Activated CD4-positive, alpha-beta memory T cell treated with anti-CD3 and anti-CD28 coated beads, Interleukin-2, amount 10 ng/mL, durations not matched to agents 7 days and 5 days (primary cell): ENCODE measurements at places on chromosomes 11 and 22. TPM values are rescaled to one million over a fixed set of nuclear protein-coding genes. Genes with fewer than 3 reads are reported as not detected.

Gene APOBEC3C
- total RNA-seq = 146 TPM

Gene MS4A2
- total RNA-seq = not detected

Gene CYB5R2
- total RNA-seq = 1.8 TPM

Gene TSSK2
- not detected for total RNA-seq

Gene MCAT
- 8.5 TPM for total RNA-seq

Gene RBFOX2
- total RNA-seq = 0.83 TPM

Gene ISX
- not detected for total RNA-seq

DNA sequence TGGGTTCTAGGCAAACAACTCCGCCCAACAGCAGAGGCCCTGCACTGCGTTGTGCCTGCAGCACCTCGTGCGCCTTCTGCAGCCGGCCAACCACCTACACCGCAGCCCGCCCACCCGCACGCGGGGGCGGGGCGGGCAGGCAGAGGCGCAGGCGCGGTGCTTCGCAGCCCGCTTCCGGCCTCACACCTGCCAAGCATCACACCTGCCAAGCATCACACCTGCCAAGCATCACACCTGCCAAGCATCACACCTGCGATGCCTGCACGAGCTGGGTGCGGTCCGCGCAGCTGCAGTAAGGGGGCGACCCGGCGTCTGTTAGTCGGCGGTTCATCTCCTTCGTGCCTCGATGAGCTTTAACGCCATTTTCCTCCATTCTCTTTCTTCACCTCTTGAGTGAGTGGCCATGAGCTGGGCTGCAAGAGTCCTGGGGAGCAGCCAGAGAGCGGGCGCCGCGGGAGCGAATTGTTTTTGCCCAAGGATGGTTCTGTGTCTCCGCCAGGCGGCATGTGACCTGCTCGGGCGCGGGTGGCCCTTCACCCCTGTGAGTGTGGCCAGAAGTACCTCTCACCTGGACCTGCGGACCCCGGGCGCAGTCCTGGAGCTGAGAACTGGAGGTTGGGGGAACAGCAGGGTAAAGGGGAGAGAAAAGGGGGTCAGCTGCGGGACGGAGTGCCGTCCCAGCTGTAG lies at the start of gene LDHAL6A:
Gene LDHAL6A (plus strand): TSS at position 171 of the 687 bp plus-strand sequence. CDS start 825 bp downstream, outside the sequence.
- peaks cover 23% of the 10 kb centered on the region for H3K4me1 ChIP-seq
- H3K36me3 ChIP-seq = no peaks in the 10 kb centered on the region
- no peak for DNase-seq
- H3K27me3 ChIP-seq = peaks cover 5% of the 10 kb centered on the region
- H3K4me3 ChIP-seq = no peak within 1 kb of the TSS
- no peak within 1 kb of the TSS for H3K27ac ChIP-seq

GRCh38 chr11:134607963-134608750 lies 196.1 kb upstream of the B3GAT1 start:
- peaks cover 10% of the 10 kb centered on the region for H3K27me3 ChIP-seq
- H3K27ac ChIP-seq = no peak overlapping the region
- H3K4me3 ChIP-seq = no peak overlapping the region
- DNase-seq = no peak
- no peaks in the 10 kb centered on the region for H3K36me3 ChIP-seq

DNA sequence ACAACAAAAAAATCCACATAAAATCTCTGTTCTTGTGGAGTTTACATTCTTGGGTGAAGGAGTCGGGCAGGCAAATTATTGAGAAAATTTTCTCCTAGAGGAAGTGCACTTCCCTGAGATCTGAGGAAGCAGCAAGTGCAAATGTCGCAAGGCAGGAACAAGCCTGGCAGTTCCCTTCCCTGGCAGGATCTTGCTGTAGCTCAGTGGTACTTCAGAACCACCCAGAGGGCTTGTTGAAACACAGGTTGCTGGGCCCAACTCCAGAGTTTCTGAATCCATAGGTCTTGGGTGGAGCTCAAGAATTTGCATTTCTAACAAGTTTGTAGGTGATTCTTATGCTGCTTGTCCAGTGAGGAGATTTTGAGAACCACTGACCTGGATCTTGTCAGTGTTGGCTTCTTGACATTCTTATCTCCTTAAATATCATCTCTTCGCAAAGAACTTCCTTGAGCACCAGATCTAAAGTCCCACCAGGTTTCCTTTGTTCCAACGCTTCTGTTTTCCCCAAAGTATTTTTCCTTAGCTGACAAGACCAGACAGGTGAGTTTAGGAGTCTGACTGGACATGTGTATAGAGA lies 9.6 kb downstream of the QSER1 start:
- H3K36me3 ChIP-seq = peaks cover 4% of the 10 kb centered on the region
- H3K4me3 ChIP-seq = no peak overlapping the region
- DNase-seq = no peak
- no peaks in the 10 kb centered on the region for H3K27me3 ChIP-seq
- H3K27ac ChIP-seq = no peak overlapping the region
- H3K4me1 ChIP-seq = peaks cover 24% of the 10 kb centered on the region

DNA sequence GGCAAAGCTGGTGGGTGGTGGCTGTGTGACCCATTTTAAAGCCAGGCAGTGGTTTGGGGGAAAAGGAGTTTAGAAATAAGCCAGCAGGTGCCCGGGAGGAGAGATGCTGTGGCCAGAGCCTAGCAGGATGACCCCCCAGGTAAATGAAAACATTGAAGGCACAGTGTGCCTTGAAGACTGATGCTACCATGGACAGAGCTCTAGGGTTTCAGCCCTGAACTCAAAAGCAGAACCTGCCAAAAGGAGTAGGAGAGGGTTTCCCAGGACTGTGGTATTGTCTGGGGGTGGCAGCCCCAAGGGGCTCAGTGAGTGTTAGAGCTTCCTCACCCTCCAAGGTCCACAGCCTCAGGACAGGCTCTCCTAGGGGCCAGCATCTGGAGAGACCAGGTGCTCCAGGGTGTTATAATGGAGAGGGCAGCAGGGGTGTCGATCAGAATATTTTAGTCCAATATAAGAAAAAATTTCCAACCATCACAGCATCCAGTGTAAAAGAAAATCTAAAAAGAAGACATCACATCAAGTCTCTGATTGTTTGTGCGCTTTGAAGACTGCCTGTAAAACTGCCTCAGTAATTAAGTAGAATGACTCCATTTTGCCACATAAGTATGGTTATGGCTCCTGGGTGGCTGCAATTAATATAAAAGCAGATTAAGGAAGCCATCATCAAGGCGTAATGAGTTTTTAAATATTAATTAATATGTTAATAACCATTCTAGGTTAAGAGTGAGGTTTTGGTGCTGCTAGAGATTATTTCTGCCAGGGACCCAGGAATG lies 88.6 kb upstream of the LMO1 start:
- H3K4me1 ChIP-seq = no peaks in the 10 kb centered on the region
- DNase-seq = no peak
- peaks cover 14% of the 10 kb centered on the region for H3K27me3 ChIP-seq
- no peak overlapping the region for H3K27ac ChIP-seq
- no peak overlapping the region for H3K4me3 ChIP-seq

- no peak for DNase-seq
- no peak overlapping the region for H3K27ac ChIP-seq
- peaks cover 18% of the 10 kb centered on the region for H3K36me3 ChIP-seq
- H3K27me3 ChIP-seq = no peaks in the 10 kb centered on the region
- peaks cover 2% of the 10 kb centered on the region for H3K4me1 ChIP-seq
These were observed 13.7 kb downstream of the CYB561A3 start for GRCh38 chr11:61347916-61348461.

- H3K27ac ChIP-seq = no peak overlapping the region
- H3K36me3 ChIP-seq = peaks cover 35% of the 10 kb centered on the region
- peaks cover 57% of the 10 kb centered on the region for H3K4me1 ChIP-seq
- no peak for DNase-seq
- no peaks in the 10 kb centered on the region for H3K27me3 ChIP-seq
These were observed 67.6 kb upstream of the CYP2D6 start for GRCh38 chr22:42198226-42198625.

GRCh38 chr11:2434008-2434407 lies 10.3 kb downstream of the TRPM5 start:
- H3K27me3 ChIP-seq = no peaks in the 10 kb centered on the region
- no peak overlapping the region for H3K4me3 ChIP-seq
- no peaks in the 10 kb centered on the region for H3K36me3 ChIP-seq
- H3K27ac ChIP-seq = no peak overlapping the region

GRCh38 chr11:111762981-111763643 lies 3.1 kb downstream of the PPP2R1B start:
- H3K27ac ChIP-seq = peak overlapping the region; percentile 1
- H3K4me3 ChIP-seq = no peak overlapping the region
- H3K4me1 ChIP-seq = peaks cover 37% of the 10 kb centered on the region
- H3K27me3 ChIP-seq = no peaks in the 10 kb centered on the region
- no peak for DNase-seq

DNA sequence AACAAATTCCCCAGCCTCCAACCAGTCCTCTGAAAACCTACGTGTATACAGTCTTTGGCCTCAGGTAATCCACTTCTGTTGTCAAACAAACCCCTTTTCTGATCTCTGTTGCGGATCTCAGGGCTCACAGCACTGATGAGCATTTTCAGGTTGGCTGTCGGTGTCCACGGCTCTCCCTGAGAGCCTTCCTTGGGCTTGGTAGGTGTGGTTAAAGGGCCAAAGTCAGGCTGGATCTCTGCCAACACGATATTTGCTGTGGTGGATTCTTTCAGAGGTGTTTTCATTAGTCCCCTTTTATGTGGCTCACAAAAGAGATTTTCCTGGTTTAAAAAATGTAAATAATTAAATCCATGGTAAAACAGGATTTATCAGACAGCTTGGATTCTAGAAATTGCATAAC lies 2.9 kb downstream of the E2F8 start:
- no peaks in the 10 kb centered on the region for H3K27me3 ChIP-seq
- DNase-seq = no peak
- no peak overlapping the region for H3K4me3 ChIP-seq
- no peak overlapping the region for H3K27ac ChIP-seq
- peaks cover 63% of the 10 kb centered on the region for H3K36me3 ChIP-seq

GRCh38 chr11:73308961-73309919 lies 1.2 kb downstream of the ARHGEF17 start:
- H3K27me3 ChIP-seq = peaks cover 40% of the 10 kb centered on the region
- no peaks in the 10 kb centered on the region for H3K36me3 ChIP-seq
- H3K4me3 ChIP-seq = no peak overlapping the region
- no peak for DNase-seq
- H3K27ac ChIP-seq = no peak overlapping the region

- H3K4me3 ChIP-seq = no peak overlapping the region
- DNase-seq = no peak
- no peaks in the 10 kb centered on the region for H3K36me3 ChIP-seq
- peaks cover 3% of the 10 kb centered on the region for H3K4me1 ChIP-seq
- H3K27ac ChIP-seq = no peak overlapping the region
- peaks cover 1% of the 10 kb centered on the region for H3K27me3 ChIP-seq
These were observed 19.3 kb downstream of the STARD10 start for GRCh38 chr11:72774499-72774898.

- no peaks in the 10 kb centered on the region for H3K36me3 ChIP-seq
- no peak overlapping the region for H3K27ac ChIP-seq
- no peak for DNase-seq
- no peaks in the 10 kb centered on the region for H3K4me1 ChIP-seq
- H3K27me3 ChIP-seq = no peaks in the 10 kb centered on the region
- no peak overlapping the region for H3K4me3 ChIP-seq
These were observed 900.0 kb downstream of the LUZP2 start for GRCh38 chr11:25396847-25397246.

DNA sequence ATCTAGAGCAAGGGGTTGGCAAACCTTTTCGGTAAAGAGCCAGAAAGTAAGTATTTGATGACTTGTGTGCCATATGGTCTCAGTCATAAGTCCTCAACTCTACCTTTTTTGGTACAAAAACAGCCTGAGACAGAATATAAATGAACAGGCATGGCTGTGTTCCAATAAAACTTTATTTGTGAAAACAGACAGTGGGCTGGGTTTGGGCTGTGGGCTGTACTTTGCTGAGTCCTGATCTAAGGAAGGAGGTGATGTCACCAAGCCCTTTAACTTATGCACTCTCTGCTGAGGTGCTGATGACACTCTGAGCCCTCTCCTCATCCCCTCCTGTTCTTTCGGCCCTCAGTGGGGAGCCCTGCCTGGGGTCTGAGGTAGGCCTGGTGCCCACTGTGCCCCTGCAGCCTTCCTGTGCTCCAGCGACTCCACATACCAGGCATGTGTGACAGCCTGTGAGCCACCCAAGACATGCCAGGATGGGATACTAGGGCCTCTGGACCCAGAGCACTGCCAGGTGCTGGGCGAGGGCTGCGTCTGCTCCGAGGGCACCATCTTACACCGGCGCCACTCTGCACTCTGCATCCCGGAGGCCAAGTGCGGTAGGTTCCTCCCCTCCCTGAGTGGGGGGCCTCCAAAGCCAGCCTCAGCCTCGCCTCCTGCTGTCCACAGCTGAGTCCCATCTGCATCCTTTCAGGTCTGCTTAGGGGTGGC lies 85.9 kb upstream of the MYOD1 start:
- no peaks in the 10 kb centered on the region for H3K36me3 ChIP-seq
- no peak overlapping the region for H3K27ac ChIP-seq
- H3K27me3 ChIP-seq = peaks cover 10% of the 10 kb centered on the region
- H3K4me1 ChIP-seq = no peaks in the 10 kb centered on the region

DNA sequence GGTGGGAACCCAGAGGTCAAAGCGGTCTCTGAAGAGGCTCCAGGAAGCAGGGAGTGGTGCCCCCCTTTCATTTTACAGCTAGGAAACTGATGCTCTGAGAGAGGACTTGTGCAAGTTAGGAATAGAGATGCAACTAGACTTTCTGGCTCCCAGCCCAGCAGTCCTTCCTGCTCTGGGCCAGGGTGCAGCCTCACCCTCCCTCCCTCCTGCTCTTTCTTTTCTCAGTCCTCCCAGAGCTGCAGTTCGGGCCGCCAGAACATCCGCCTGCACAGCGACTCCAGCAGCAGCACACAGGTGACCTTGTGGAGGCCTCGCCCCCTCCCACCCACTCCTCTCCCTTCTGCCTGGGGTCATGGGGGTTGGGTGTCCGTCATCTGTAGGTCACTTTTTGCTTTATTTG lies 51.5 kb downstream of the LHFPL7 start:
- no peak overlapping the region for H3K27ac ChIP-seq
- H3K4me3 ChIP-seq = no peak overlapping the region
- H3K27me3 ChIP-seq = no peaks in the 10 kb centered on the region
- no peaks in the 10 kb centered on the region for H3K36me3 ChIP-seq
- H3K4me1 ChIP-seq = no peaks in the 10 kb centered on the region
- DNase-seq = no peak

- H3K27ac ChIP-seq = no peak overlapping the region
- H3K27me3 ChIP-seq = peaks cover 2% of the 10 kb centered on the region
- no peak overlapping the region for H3K4me3 ChIP-seq
- no peaks in the 10 kb centered on the region for H3K4me1 ChIP-seq
- no peak for DNase-seq
These were observed 38.7 kb upstream of the TTLL12 start for GRCh38 chr22:43225609-43226008.

- H3K4me3 ChIP-seq = no peak overlapping the region
- DNase-seq = no peak
- no peaks in the 10 kb centered on the region for H3K4me1 ChIP-seq
- H3K27me3 ChIP-seq = no peaks in the 10 kb centered on the region
- H3K36me3 ChIP-seq = no peaks in the 10 kb centered on the region
- H3K27ac ChIP-seq = no peak overlapping the region
These were observed 12.4 kb upstream of the TIMP3 start for GRCh38 chr22:32788904-32789624.
